ENCODE measurements at places on chromosomes 2 and 18.

GRCh38 chr2:157468931-157469708 lies 25.2 kb upstream of the CYTIP start:
- no peak for DNase-seq

- DNase-seq = no peak
Measured at GRCh38 chr2:45919160-45919650, 267.7 kb downstream of the PRKCE start.

GRCh38 chr2:216756435-216756834 lies 61.1 kb upstream of the IGFBP5 start:
- no peak for DNase-seq

DNA sequence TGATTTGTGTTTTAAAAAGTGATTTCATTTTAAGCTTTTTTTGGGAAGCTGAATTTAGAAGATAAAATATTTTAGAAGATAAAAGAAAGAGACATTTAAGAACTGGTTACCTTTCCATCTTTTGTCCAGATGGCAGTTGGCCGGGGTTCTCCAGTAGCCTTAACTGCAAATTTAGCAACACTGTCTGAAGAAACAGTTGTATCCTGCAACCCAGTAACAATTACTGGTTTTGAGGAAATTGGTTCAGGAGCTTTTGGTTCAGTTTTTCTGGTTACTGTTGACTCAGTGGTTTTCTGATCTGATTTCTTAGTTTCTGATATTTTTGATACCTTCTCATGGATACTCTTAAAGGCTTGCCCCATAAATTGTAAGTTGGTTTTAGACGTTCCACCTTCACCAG lies 49.9 kb downstream of the PLEKHA3 start:
- no peak for DNase-seq

- no peak for DNase-seq
Measured at GRCh38 chr18:67854340-67854739, 337.8 kb upstream of the DSEL start.

DNA sequence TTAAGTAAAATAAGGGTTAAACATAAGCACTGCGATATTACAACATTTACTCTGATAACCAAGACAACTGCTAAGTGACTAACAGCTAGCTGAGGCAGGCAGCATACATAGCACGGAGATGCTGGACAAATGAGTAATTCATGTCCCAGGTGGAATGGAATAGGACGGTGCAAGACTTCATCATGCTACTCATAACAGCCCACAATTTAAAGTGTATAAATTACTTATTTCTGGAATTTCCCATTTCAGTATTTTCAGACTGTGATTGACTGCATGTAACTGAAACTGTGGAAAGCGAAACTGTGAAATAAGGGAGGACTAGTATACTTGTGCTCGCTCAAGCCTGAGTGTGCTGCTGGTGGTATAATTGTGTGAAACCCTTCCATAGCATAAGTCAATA lies 12.9 kb downstream of the IER3IP1 start:
- DNase-seq = no peak

DNA sequence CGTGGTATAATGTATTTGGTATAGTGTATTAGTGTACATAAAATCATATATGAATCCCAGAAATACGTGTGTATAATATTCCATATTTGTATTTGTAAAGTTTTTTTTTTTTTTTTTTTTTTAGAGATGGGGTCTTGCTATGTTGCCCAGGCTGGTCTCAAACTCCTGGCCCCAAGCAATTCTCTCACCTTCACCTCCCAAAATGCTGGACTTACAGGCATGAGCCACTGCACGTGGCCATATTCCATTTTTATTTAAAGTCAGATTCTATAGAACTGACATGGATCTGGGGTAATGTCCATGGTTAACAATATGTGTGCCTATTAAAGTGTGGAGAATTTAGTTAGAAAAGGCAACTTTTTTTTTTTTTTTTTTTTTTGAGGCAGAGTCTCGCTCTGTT lies 71.5 kb downstream of the ANTXR1 start:
- DNase-seq = no peak

GRCh38 chr2:70729647-70730046 lies 38.4 kb downstream of the ADD2 start:
- DNase-seq = no peak

GRCh38 chr2:3604207-3604877 lies 9.4 kb downstream of the COLEC11 start:
- DNase-seq = no peak

DNA sequence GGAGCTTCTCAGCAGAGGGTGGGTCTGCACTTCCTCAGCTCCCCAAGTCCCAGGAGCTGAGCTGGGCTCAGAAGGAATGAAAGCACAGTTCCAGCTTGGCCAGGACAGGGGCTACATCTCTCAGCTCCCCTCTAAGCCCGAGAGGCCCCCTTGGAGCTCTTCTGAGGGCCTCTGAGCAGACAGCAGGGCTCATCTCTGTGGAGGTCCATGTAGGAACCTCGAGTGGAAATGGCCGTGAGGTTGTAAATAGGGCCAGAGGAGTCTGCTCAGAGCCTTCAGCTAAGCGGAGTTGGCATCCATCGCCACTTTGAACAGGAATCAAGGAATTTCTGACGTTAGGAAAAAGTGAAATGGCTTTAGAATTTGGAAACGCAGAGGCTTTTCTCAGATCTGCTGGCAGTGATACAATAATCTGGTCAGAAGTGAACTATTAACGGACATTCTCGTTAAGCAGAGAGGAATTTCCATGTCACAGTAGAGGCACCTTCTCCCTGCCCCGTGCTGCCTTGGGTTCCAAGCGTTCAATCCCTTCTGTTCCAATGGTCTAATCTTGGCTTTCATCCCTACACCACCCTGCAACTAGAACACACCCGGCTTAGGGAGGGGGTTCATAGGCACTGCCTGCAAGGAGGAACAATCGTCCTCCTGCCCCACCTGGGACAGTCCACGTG lies 213.9 kb downstream of the NDUFA10 start:
- DNase-seq = no peak

DNA sequence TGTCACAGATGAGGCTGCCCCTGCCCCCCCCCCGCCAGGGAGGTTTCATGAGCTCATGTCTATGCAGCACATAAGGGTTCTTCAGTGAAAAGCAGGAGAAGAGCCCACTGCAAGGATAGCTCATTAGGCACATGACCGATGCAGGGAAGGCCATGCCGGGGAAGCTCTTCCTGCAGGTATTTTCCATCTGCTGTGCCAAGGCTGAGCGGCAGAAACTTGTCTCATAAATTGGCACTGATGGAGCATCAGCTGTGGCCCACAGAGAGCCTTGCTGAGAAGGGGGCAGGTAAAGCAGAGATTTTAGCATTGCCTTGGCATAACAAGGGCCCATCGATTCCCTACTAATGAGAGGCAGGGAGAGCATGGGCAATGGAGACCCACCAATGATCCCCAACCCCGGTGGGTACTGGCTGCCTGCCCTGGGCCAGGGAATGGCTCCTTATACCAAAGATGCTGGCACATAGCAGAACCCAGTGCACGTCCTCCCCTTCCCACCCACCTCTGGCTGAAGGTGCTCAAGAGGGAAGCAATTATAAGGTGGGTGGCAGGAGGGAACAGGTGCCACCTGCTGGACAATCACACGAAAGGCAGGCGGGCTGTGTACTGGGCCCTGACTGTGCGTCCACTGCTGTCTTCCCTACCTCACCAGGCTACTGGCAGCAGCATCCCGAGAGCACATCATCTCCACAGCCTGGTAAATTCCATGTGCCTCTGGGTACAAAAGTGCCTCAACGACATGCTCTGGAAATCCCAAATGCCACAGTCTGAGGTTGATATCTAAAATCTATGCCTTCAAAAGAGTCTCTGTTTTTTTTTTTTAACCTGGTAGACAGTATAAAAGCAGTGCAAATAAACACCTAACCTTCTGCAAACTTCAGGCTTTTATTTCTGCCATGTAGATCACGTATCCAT lies 41.4 kb downstream of the STEAP3 start:
- no peak for DNase-seq

- DNase-seq = no peak
Measured at GRCh38 chr2:165440367-165440766, 29.1 kb upstream of the CSRNP3 start.

- no peak for DNase-seq
Measured at GRCh38 chr2:83703598-83703997, 755.5 kb downstream of the SUCLG1 start.

DNA sequence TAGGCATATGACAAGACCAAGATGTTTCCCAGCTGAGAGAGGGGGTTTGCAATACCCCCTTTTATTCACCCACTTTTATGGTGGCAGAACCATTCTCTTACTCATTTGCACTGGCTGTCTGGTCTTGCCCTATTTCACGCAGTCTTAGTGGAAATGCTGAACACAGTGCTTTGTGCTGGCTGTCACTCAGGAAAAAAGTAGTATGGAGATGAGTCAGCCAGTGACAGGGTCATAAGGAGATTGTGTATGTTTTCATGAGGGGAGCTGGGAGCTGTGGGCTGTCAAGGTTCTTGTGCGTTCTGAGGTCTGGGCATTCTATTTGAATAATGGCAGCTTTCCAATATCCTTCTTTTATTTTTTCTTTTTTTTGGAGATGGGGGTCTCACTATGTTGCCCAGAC lies 10.9 kb upstream of the CNRIP1 start:
- DNase-seq = no peak

DNA sequence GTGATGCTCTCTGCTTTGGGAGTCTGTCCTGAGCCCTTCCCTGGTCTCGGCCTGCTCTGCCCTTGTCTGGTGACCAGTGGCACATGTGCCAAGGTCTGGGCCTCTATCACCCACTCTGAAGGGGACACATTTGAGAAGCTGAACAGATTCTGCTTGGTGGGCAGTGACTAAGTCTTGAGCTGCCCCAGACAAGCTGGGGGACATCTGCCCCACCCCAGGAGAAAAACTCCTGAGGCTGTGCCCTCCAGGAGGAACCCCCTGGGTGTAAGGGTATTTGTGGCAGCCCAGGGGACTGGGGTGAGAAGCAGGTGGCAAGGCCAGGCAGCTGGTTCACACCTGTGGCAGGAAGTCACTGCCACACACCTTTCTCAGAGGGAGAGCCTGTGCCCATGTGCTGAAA lies 342.1 kb downstream of the DYSF start:
- no peak for DNase-seq

DNA sequence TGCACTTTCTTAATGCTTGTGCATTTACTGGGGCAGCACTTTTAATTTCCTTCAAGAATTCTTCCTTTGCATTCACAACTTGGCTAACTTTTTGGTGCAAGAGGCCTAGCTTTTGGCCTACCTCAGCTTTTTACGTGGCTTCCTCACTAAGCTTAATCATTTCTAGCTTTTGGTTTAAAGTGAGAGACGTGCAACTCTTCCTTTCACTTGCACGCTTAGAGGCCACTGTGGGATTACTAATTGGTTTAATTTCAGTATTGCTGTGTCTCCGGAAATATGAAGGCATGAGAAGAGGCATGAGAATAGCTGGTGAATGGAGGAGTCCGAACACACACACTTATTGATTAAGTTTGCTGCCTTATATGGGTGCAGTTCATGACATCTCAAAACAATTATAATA lies 354.1 kb downstream of the DLGAP1 start:
- DNase-seq = no peak

GRCh38 chr2:196337208-196337953 lies 166.0 kb upstream of the STK17B start:
- DNase-seq = no peak

GRCh38 chr18:41526054-41526453 lies 429.0 kb upstream of the PIK3C3 start:
- DNase-seq = no peak

DNA sequence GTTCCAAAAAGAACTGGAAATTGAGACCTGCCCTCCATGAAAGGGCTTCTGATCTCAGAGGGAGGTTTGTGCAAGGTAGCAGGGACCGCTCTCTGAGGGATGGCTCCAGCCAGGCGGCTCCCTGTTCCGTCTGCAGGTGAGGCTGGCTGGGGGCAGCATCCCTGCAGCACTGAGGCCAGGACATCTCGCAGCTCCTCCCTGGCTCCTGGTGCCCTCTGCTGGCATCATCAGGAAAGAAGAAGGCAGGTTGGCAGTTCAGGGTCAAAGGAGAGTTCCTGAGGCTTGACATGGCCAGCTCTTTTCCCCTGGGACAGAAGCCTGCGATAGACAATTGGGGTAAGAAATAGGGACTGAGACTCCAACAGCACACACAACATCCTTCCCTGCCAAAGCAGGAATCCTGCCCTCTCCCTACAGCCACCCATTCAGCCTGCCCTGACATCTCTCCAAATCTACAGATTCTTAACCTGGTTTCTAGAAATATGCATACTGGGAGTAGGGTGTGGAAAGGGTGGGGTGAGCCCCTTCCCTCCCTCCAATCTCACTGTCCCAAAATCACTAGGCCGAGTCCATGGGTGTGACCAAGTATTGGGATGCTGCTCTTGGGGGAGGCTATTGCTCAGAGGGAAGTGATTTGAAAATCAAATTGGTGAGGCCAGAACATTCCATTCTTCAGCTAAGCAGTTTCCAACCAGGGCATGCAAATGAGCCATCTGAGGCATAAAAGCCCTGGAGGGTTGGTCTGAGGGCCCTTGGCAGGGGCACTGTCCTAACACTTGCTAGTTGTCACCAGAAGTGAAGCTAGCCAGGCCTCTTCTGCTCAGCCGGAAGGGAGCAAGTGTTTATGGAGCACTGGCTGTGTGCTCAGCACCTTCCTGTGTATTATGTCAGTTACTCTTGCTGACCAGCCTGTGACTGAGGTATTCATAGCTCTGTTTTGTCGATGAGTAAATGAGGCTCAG lies 185.4 kb downstream of the TFCP2L1 start:
- DNase-seq = no peak

GRCh38 chr2:33476793-33477190 lies 343 bp downstream of the RASGRP3 start:
- DNase-seq = no peak

DNA sequence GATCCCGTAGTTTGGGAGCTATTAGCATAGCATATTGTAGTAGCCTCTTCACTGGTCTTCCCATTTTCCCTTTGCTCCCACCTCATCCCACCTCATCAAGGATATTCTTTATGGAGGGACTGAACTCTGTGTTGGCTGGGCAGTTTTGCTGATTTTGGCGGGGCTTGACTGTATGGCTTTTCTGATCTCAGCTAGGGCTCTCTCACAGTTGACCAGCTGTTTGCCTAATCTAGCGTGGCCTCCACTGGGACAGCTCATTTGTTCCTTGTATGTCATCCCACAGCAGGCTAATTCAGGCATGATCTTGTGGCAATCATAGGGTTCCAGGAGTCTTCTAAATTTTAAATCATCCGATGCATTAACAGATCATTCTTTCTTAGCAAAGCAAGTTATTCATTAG lies 30.2 kb upstream of the MTX2 start:
- no peak for DNase-seq

GRCh38 chr2:235352541-235352940 lies 141.3 kb upstream of the AGAP1 start:
- no peak for DNase-seq

DNA sequence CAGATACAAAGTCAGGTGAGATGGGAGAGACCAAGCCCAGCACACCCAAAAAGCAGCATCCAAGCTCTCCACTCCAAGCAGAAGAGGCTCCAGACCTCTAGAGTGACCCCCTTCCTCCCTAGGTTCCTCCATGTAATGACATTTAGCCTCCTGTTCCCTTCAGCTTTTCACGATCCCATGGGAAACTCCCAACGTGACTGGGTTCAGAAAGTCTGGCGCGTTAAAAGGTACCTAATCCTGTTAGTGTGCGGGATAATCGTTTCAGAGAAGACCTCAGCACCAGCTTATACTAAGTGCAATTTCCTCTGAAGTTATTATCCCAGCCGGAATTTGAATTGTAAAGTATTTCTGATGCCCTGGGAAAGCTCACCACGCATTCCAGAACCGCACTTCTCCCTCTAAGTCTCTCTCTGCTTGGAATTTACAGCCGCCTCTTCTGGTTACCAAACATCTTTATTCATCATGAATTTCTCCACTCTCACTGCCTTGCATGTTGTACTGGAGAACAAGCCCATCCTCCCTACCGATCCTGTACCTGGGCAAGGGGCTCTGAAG lies 46.9 kb downstream of the CCBE1 start:
- no peak for DNase-seq
